ENCODE measurements at places on chromosomes 11 and 22. TPM values are rescaled to one million over a fixed set of nuclear protein-coding genes. Genes with fewer than 3 reads are reported as not detected.

The KCTD14 gene
- 3.7 TPM for total RNA-seq

The OR2D2 gene
- 0.78 TPM for total RNA-seq

The TMEM25 gene
- 15.0 TPM for total RNA-seq

The NECTIN1 gene
- 4.6 TPM for total RNA-seq

The GRK3 gene
- 2.2 TPM for total RNA-seq

The TOMT gene
- total RNA-seq, result not detected

The FAM111B gene
- total RNA-seq, result 3.8 TPM

The HIRA gene
- total RNA-seq, result 17.9 TPM

The SAA2 gene
- 0.13 TPM for total RNA-seq

The C11orf42 gene
- total RNA-seq, result not detected

The DMC1 gene
- 10.3 TPM for total RNA-seq

The CAPN5 gene
- total RNA-seq, result 8.6 TPM

The EHF gene
- total RNA-seq, result under 0.01 TPM

The MIF gene
- 195 TPM for total RNA-seq

The SULT4A1 gene
- total RNA-seq, result 0.43 TPM

The INS gene
- not detected for total RNA-seq

The PLAAT2 gene
- total RNA-seq, result not detected

The MTCH2 gene
- total RNA-seq, result 82.2 TPM

Measured in articular chondrocyte of knee joint (primary cell).